ENCODE measurements at places on chromosomes 13 and 19.

DNA sequence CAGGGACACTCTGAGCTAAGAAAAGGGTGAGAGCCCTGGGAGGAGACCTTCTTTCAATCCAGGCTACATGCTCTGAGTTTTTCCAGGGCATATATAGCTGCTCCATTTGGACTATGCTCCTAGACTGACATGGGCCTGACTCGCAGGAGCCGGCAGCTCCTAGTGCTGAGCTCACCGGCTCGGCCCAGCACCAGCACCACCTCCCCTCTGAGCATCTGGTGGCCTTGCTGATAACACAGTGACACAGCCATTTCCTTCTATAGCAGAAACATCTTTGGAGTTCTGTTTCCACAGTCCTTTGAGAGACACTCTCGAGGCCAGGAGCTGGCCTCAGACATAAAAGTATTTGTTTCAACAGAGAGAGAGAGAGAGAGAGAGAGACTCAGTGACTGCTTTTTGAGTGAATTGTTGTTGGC lies 184.9 kb downstream of the TM9SF2 start:
- DNase-seq, result peak; percentile 6

DNA sequence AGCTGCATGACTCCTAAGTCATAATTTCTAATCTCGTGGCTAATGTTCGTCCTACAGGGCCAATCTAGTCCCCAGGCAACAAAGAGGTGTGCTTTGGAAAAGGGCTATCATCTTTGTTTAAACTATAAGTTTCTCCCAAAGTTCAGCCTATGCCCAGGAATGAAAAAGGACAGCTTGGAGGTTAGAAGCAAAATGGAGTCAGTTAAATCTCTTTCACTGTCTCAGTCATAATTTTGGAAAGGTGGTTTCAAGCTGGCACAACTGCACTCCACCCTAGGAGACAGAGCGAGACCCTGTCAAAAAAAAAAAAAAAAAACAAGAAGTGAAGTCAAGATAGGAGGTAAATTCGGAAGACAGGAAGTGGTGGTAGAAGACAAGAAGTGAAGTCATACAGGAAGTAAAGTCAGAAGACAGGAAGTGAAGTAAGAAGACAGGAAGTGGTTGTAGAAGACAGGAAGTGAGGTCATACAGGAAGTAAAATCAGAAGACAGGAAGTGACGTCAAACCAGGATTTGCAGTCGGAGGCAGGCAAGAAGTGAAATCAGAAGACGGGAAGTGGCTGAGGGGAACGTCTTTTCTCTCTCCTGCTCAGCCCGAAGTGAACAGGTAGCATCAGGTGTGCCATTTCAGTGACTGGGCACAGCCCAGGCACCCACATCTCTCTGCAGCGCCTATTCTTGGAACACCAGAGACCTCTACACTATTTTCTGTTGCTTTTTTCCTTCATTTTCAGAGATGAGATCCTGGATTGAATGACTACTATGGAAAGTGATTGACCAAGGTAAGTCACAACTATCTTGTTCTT lies 32.2 kb downstream of the GP6 start:
- DNase-seq, result peak; percentile 68

- DNase-seq, result no peak
These were observed 207.4 kb downstream of the DCT start for GRCh38 chr13:94272038-94272437.

GRCh38 chr13:45615501-45616101 lies at the start of gene ERICH6B:
Gene ERICH6B, minus strand, starts transcription at chr13:45615739. Its CDS starts 18,734 bp downstream, at chr13:45597005.
- DNase-seq, result no peak

- no peak for DNase-seq
These were observed 108.1 kb upstream of the SOX1 start for GRCh38 chr13:111958612-111959395.

GRCh38 chr13:48853728-48854102 lies 122.0 kb upstream of the FNDC3A start:
- DNase-seq, result peak; percentile 76

DNA sequence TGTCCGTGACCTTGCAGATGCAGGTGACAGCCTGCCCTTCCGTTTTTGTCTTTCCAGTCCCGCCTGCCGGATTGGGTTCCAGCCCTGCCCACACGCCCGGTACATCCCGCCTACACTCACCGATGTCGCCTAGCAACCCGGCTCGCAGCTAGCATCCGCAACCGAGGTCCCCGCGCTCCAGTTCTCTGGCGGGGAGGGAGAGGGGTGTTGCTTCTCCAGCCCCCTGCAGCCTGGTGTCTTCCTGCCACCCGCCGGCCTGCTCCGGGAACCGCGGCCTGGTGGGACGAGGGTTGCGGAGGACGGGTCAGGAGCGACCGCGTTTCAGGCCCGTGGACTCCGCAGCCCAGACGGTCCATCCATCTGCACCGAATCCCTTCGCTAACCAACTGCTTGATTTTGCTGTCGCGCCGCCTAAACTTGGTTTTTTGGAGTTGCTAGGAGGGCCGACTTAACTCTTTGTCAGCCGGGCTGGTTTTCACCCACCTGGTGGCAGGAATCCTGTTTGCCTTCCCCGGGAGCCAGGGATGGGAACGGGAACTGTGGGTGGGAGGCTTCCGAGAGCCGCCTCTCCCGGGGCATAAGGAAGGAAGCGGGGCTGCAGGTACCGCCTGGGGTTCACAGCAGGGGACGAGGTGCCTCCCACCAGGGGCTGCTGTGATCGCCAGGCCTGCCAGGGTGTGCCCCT lies 15.4 kb upstream of the MATK start:
- DNase-seq, result no peak

DNA sequence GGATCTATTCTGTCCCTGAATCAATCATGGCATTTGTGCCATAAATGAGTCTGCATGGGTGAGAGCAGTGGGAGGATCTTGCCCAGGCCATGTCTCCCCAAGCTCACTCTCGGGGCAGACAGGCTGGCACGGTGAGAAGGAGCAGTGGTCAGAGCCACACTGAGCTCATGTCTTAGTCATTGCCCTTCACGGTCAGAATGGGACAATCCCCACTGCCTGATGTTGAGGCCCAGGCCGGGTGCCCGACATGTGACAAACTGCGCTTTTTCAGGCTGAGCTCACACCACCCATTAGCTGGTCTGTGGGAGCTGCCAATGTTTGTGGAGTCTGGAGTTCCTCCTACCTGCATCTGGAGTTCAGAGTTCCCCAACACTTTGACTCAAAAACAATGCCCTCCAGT lies 481.9 kb downstream of the COG6 start:
- no peak for DNase-seq

- DNase-seq, result no peak
These were observed 35.4 kb downstream of the COLGALT1 start for GRCh38 chr19:17590866-17591265.

DNA sequence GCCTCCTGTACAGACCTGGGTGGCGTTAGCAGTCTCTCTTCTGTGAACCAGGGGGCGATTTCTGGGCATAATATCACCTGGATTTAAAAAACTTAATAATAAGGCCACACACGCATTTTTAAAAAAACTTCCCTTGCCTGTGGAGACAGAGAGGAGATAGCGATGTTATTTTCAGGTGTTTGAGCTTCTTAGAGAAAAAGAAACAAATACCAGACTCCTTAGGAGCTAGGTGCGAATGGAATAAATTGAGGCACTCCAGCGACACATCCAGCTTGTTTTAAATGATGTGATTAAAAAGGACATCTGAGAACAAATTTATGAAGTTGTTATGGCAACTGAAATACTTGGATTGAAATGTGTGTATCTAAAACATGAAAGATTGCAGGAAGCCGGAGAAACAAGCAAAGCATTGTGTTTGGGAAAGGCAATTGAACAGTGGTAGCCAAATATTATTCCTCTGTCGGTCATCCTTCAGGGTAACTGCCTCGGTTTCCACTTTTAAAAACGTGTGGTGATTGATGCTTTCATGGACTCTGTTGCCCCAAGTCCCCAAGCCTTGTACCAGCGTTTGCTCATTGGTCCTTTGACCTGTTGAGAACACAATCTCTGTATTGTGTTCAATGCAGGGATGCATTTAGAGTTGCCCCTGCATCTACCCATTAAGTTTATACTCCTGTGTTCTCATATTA lies 158.7 kb downstream of the TM9SF2 start:
- DNase-seq, result no peak
